Suppressor macrophage treated with lipopolysaccharide for 4 hours (primary cell): ENCODE measurements at places on chromosomes 4 and X.

- no peak for DNase-seq
Measured at GRCh38 chr4:96827086-96827485, 987.2 kb downstream of the PDHA2 start.

DNA sequence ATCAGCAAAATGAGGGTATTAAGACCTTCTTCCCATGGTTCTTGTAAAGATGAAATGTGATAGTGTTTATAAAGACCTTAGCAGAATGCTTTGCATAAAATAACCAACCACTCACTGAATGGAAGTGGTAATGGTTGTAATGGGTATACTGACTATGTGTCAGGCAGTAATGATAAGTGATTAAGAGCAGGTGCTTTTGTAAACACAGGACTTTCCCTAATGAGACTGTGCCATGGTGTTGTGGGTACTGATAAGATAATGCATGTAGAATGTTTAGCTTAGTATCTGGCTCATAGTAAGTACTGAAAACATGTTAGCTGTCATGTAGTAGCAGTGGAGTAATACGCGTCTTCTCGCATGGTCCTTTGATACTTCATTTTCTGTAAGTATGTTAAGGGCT is 6.9 kb downstream of the LSM6 start:
- no peak for DNase-seq

GRCh38 chr4:26815199-26815598 is 45.4 kb upstream of the STIM2 start:
- DNase-seq: no peak

DNA sequence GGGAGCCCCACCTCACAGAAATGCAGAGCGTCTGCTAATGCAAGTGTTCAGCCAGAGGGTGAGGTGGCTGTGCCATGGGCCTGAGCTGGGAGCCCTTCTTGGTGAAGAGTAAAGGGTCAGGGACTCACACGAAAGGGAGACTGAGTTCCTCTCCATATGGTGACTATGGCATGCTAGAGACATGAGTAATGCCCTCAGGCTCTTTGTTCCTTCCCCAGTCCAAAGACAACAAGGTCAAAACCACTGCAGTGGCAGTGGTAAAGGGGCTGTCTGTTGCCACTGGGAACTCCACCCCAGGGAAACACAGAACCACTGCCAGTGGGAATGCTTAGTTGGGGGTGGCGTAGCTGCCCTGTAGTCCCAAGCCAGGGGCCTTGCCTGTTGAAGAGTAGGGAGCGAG is 22.4 kb downstream of the RAB40AL start:
- no peak for DNase-seq

DNA sequence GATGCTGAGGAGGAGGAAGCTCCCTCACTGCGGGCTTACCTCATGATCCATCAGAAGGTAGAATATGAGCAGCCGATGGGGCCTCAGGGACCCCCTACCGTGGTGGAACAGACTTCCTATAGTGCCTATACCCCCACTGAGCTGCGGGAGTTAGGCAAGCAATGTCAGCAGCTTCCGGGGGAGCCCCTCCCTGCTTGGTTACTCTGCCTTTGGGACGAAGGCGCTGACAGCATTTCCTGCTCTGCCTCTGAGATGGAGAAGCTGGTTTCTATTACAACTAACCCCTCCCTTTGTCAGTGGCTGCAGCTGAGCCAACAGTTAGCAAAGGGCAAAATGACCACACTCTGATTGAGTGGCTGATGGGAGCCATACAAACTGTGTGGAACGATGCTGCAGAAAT is 430.7 kb downstream of the IDS start:
- DNase-seq: peak; percentile 42

- no peak for DNase-seq
Measured at GRCh38 chrX:48541140-48541814, 1.8 kb downstream of the TBC1D25 start.

- DNase-seq: no peak
Measured at GRCh38 chrX:11272290-11272689, 20.9 kb upstream of the AMELX start.

GRCh38 chr4:12703036-12703435 is 781.1 kb downstream of the RAB28 start:
- DNase-seq: no peak

DNA sequence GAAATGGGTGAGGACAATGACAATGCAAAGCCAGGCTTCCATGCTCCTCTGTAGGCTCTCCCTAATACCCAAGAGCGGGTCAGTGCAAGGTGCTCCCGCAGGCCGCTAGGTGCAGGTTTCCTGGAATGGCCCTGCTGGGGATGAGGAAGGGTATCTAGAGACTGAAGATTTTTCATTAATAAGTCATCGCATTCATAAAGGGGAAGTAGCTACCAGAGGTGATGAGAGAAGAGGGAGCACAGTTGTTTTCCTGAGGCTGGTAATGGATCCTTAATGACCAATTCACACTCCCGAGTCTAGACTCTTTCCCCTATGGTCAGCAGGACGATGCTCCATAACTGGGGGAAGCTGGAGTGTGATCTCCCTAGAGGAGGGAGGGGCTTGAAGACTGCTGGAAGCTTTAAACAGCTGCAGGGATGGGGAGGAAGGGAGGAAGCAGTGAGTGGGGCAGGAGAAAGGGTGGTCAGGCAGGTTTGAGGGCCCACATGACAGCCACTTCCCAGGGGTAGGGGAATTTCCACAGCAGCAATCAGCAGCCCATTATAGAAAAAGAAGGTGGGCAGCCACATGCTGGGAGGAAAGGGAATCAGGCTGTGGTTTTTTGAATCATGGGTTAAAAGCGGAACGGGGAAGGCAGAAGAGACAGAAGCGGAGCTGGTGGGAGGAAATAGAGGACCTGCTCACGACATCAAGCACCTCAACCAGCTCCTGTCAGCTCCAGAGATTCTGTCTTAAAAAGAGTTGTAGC is 10.2 kb upstream of the ATP6AP2 start:
- DNase-seq: peak; percentile 70

DNA sequence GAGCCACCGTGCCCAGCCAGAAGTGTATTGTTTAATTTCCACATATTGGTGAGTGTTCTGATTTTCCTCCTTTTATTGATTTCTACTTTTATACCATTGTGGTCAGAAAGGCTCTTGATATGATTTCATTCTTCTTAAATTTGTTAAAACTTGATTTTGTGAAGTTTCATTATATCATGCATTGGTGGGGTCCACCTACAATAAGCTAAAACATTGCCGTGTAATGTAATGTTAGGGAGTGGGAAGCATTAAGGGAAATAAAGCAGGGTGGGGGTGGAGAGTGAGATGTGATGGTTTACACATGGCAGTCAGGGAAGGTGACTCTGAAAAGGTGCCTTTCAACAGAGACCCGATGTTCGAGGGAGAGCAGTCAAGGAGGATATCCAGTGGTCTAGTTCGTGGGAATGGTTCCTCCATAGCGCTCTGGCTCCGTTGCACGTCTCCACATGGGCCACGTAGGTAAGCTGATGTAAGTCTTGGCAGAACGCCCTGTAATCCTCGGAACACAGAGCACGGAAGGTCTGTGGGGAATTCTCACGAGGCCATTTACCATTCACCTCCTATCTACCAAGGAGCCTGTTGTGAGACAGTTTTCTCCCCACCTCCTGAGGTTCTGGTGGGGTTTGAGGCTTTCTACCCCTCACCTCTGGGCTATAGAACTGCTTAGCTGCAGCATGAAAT is 7.7 kb upstream of the WDR13 start:
- no peak for DNase-seq

- peak; percentile 85 for DNase-seq
Measured at GRCh38 chrX:109537324-109537665, 651 bp downstream of the NXT2 start.

DNA sequence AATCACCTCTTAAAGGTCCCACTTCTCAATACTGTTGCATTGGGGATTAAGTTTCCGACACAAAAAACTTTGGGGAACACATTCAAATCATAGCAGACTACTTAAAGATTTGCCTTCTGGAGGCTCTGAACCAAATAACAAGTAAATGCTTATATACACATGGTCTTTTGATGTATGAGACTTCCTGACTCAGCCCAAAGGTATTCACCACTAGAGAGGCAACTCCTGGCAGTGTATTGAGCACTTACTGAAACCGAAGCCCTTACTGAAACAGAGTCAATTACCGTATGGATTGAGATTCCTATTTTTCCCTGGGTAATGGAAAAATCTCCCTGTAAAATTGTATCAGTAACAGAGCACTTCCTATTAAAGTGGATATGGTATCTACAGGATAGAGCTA is 45.4 kb downstream of the ZCCHC13 start:
- DNase-seq: no peak

- no peak for DNase-seq
Measured at GRCh38 chrX:77061545-77061944, 385.6 kb upstream of the FGF16 start.

DNA sequence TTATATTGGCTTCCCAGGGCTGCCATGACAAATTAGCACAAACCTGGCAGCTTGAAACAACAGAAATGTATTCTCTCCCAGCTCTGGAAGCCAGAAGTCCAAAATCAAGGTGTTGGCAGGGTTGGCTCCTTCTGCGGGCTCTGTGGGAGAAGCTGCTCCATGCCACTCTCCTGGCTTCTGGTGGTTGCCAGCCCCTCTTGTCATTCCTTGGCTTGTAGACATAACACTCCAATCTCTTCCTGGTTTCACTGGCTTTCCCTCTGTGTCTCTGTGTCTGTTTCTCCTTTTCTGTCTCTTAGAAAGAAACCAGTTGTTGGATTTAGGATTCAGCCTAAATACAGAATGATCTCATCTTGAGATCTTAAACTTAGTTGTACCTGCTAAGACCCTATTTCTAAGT is 85.5 kb downstream of the USP46 start:
- DNase-seq: no peak
